ENCODE measurements at places on chromosomes 3 and 15.

DNA sequence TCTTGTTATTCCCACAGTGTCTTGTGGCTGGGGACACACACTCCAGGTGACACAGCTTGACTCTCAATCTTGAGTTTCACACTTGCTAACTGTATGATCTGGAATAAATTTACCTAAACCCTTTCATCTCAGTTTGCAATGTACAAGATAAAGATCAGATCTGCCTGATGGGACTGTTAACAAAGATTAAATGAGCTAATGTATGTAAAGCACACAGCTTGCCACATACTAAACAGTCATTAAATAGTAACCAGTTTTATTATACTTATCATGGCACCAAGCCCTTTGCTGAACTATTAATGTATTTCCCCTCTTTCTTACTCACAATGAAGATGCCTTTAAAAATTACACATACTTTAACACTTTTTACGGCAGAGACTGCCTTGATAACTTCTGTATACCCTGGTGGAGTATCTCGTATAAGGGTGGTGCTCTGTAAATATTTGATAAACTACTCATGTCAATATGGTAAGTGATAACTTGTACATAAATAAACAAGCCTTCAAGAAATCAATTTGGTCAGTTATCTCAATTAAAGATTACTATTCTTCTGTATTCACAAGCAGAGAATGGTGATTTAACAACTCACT is 184.5 kb downstream of the STAG1 start:
- no peak for DNase-seq

GRCh38 chr3:128727059-128727458 is 1.1 kb downstream of the RAB7A start:
- no peak for DNase-seq

GRCh38 chr3:138825336-138825735 is 9.4 kb downstream of the PIK3CB start:
- DNase-seq = no peak

DNA sequence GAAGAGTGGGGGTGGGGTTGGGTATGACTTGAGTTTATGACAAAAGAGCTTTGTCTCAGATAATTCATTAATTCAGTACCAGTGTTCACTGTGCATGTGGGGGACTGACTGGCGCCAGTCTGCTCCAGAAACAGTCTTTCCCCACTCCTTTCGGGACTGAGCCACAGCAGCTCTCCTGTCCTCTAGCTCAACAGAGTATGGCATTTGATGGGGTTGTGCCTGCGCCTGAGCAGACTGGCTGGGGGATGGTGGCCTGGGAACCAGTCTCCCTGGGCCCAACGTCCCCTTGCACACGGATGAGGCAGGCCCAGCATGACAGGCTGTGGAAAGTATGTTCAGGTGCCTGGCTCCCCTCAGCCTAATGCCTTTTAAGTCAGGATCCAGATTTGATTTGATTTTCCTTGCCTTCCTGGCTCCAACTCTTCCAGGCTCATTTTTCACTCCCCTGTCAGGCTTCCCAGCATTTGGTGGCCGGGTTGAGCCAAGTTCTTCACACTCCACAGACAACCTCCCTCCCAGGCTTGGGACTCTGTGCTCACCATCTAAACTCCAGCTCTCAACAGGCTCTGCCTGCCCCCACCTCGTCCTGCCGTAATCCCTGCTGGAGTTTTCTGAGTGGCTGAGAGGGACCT is 105.0 kb downstream of the MYLK start:
- DNase-seq = no peak

DNA sequence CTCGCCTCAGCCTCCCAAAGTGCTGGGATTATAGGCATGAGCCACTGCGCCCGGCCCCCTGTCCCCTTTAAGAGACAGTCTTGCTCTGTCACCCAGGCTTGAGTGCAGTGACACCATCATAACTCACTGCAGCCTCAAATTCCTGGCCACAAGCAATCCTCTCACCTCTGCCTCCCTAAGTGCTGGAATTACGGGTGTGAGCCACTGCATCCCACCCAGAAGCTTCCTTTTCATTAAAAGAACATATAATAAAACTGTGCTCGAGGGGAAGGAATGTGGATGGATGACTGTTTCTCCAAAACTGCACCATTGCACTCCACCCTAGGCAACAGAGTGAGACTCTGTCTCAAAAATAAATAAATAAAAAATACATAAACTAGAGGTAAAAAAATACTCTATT is 70.1 kb downstream of the NCEH1 start:
- no peak for DNase-seq

- DNase-seq = no peak
Observed at GRCh38 chr3:142863930-142864920, 24.7 kb downstream of the PCOLCE2 start.

GRCh38 chr3:197445896-197446699 is 109.7 kb downstream of the BDH1 start:
- DNase-seq = no peak

GRCh38 chr3:31532587-31533168 is at the start of gene STT3B:
TSS of gene STT3B (plus strand) at chr3:31532925. CDS start at chr3:31532999, 74 bp downstream.
- peak; percentile 42 for DNase-seq

DNA sequence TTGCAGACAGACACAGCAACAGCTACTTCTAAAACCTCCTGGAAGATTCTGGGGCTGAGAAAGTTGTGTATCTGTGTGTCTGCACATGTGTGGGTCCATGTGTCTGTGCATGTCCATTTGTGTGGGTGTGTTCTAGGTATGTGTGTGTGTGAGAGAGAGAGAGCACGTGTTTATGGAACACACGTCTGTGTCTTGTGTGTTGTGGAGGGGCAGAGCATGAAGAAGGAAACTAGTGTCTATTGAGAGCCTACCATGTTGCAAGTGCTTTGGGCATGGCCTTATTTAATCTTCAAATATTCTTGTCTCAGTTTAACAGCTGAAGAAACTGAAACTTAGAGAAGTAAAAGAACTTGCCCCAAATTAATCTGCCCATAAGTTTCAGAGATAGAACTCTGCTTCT is 327.5 kb downstream of the UACA start:
- no peak for DNase-seq

DNA sequence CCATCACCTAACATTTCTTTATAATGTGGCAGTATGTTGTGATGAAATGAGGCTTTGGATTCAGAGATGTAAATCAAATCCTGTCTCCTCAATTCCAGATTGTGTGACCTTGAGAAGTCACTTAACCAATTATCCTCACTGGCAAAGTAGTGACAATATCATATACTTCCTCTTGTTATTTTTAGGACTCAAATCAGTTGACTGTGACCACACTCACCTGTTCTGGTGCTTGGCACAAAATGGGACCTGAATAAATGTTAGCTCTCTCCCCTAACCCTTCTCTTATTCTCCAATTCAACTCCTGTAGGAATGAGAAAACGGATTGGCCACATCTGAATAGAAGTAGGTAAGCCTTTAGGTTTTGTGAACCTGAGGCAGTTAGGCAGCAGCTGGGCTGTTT is 42.1 kb downstream of the IQCH start:
- no peak for DNase-seq

GRCh38 chr15:70200511-70201424 is 103.1 kb upstream of the TLE3 start:
- DNase-seq = no peak

- DNase-seq = peak; percentile 79
Observed at GRCh38 chr15:95132774-95133173, 901.4 kb downstream of the MCTP2 start.

- DNase-seq = no peak
Observed at GRCh38 chr15:101255051-101255395, 3.2 kb upstream of the CHSY1 start.

DNA sequence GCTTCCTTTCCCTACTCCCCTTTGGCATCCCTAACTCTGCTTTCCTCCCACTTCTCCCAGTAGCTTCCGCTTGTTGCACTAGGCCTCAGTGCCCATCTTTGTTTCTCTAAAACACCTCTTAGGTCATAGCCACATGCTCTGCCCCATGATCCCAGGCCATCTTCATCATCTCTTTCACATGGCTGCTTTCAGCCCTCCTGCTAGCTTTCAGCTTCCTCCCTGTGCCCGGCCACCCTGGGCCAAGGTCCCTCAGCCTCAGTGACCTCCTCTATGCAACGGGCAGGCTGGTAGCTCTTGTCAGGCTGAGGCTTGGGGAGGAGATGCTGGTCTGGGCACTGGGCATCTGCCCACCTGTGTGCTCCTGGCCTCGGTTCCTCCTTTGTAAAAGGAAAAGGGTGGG is 2.3 kb downstream of the PLEKHO2 start:
- no peak for DNase-seq

- DNase-seq = no peak
Observed at GRCh38 chr3:160474416-160474838, 24.8 kb upstream of the TRIM59 start.

GRCh38 chr3:175258763-175259162 is 399.6 kb downstream of the NAALADL2 start:
- DNase-seq = no peak

GRCh38 chr3:107128946-107129345 is 248.3 kb upstream of the CCDC54 start:
- no peak for DNase-seq

DNA sequence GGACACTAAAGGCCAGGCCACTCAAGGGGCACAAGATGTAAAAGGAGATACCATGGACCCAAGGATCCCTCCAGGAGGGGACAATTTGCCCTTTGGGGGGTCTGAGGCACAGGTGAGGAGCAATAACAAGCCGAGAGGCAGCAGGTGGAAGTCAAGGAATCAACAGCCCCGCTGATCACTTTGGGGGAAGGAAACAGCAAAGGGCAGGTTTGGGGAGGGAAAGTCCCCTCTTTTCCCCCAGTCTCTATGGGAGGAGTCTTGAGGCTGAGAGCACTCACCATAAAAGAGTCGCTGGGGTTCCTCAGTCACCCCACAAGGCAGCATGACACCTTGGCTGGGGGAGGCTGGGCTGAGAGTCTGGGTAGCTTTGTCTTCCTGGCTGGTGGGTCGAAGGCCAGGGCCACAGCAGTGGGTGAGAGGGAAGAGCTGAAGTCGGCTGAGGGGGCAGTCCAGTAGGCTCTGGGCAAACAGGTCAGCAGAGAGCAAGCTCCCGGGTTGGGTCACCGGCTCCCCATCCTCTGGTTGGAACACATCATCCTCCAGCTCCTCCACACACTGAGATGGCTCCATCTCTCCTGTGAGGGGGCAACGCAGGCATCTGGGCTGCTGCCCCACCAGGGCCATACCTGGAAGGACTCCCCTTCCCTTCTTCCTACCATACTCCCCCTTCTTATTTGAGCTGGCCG is 3.0 kb downstream of the BMF start:
- no peak for DNase-seq

DNA sequence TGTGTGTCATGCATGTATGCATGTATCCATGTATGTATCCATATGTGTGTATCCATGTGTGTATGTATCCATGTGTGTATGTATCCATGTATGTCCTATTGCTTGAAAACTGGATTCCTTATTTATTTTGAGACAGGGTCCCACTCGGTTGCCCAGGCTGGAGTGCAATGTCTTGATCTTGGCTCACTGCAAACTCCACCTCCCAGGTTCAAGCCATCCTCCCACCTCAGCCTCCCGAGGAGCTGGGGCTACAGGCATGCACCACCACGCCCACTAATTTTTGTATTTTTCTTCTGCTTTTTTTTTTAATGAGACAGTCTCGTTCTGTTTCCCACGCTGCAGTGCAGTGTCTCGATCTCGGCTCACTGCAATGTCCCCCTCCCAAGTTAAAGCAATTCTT is 34.1 kb downstream of the MUC20 start:
- no peak for DNase-seq

GRCh38 chr15:81301815-81302399 is 22.0 kb downstream of the STARD5 start:
- no peak for DNase-seq

DNA sequence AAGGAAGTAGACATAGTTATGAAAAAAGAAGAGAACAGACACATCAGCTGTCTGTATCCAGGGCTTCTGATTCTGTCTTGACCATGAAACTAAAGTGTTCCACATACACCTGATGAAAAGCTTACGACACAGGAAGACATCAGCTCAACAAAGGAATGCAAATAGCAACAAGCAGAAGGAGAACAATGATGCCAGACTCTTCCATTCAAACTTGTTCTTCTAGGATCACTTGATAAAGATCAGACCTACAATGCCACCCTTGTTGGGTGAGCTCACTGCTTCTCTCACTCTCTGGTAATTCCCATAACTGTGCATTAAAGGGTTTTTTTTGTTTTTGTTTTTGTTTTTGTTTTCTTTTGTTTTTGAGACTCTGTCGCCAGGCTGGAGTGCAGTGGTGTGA is 49.7 kb downstream of the GATM start:
- no peak for DNase-seq

- DNase-seq = peak; percentile 40
Observed at GRCh38 chr3:15360788-15361493, 28.6 kb upstream of the SH3BP5 start.

DNA sequence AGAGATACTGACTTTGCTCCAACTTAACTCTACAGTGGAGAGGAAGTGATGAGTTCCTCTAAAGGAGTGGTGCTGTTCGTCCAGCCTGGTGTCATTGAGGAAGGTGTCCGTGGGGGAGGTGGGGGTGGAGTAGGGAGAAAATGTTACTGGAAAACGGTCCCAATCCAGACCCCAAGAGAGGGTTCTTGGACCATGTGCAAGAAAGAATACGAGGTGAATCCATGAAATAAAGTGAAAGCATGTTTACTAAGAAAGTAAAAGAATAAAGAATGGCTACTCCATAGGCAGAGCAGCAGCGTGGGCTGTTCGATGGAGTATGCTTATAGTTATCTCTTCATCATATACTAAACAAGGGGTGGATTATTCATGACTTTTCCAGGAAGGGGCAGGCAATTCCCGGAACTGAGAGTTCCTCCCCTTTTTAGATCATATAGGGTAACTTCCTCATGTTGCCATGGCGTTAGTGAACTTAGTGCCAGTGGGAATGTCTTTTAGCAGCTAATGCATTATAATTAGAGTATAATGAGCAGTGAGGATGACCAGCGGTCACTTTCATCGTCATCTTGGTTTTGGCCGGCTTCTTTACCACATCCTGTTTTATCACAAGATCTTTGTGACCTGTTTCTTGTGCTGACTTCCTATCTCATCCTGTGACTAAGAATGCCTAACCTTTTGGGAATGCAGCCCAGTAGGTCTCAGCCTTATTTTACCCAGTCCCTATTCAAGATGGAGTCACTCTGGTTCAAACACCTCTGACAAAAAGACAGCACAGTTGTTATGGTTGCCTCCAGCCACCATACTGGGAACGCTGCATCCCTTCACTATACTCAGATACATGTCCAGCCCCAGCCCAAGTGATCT is 38.6 kb downstream of the CLEC3B start:
- peak; percentile 61 for DNase-seq

DNA sequence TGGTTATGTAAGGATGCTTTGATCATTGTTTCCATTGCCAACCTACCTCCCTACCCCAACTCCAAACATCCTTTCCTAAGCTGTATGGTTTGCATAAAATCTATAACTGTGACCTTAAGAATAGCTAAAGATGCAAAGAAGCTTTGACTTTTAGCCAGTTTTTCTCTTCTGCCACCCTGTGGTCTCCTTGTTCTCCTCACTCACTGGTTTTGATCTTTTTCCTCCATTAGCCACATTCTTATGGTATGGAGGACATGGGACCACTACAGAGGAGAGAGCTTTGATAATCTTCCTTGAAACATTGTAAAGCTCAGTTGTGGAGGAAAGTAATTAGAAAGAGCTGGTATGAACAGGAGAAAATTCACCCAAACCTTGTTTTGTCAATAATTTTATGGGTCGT is 115.9 kb downstream of the NEK11 start:
- no peak for DNase-seq

- no peak for DNase-seq
Observed at GRCh38 chr15:59830873-59831272, 141.8 kb upstream of the BNIP2 start.

GRCh38 chr15:40115670-40116093 is 7.0 kb upstream of the BMF start:
- DNase-seq = no peak

GRCh38 chr3:47381317-47382157 is 716 bp downstream of the PTPN23 start:
- peak; percentile 34 for DNase-seq

Data from GM04503 (cell line).